Mucosa of descending colon (tissue), 3 donors: ENCODE measurements at places on chromosomes 2 and 18.

DNA sequence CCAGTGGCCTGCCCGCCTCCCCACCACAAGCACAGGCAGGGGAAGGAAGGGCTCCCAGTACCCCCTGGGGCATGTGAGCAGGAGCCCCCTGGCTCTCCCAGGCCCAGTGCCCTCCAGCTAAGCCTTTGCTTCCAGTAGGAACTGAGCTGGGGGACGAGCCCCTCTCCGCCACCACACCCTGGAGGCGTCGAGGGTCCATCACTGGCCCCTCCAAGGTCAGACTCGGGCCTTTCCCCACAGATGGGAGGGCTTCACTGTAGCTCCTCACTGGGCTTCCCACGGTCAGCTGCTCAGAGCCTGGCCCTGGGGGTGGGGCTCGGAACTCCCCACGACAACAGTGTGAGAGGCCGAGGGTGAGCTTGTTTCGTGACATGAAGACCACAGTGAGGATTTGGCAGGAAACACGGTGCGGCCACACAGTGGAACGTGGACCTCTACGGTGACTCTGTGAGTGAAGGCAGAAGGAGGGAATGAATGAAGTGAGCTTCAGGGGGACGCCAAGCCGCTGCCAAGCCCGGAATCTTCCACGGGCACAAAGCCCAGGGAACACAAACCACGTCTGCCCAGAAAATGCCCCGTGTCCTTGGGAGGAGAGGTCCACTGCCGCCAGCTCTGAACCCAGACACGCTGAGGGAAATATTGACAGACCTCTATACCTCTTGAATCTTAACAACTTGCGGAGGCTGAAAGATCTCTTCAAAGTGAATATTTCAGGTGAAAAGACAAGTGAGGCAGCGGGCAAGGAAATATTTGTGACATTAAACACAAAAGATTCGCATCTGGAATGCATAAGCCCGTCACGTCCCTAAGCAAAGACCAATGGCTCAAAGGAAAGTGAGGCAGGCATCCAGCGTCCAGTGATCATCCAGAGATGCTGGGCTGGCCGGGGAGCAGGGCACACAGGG, 144.8 kb upstream of the GPC1 start:
- no peak for DNase-seq

- DNase-seq: no peak
Observed at GRCh38 chr2:113119111-113119510, 8.3 kb upstream of the IL1RN start.

DNA sequence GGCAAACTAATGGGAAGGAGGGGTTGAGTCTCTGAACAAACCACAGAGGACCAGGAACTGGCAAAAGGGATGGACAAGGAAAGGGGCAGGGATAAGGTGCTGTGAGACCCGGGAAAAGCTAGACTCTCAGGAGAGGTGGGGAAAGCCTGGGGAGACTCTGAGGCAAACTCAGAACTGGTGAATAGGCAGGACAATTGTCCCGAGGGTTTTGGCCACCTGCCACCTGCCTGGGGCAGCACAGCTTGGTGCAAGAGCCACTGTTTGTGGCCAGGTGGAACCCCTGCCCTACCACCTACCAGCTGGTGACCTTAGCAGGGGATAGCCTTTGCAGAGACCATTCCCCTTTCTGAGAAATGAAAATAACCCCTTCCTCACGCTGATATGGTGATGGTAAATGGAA, 129.4 kb upstream of the ASB18 start:
- DNase-seq: no peak

GRCh38 chr2:45329045-45329677, 281.9 kb downstream of the SRBD1 start:
- no peak for DNase-seq

- DNase-seq: no peak
Observed at GRCh38 chr2:174026122-174026845, 61.1 kb upstream of the SP3 start.

GRCh38 chr2:40244675-40245074, 207.2 kb downstream of the SLC8A1 start:
- DNase-seq: peak; percentile 69

DNA sequence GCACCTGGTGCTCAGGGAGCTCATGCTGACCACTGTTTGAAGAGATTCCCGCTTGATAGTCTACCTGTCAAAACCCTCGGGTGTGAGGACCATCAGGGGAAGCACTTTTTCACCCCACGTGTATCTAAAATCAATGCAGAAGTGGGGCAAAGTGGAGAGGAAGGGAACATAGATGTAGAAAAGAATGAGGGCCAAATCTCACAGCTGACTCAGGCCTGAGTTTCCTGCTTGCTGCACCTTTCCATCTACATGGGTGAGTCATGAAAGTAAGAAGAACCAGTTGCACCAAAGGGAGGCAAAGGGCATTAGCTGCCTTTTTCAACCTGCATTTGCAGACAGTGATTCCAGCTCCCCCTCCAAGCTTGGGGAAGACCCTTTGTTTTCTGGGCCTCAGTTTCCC, 100.2 kb upstream of the MYCN start:
- DNase-seq: no peak

- no peak for DNase-seq
Observed at GRCh38 chr2:20439193-20439475, 7.7 kb upstream of the RHOB start.

DNA sequence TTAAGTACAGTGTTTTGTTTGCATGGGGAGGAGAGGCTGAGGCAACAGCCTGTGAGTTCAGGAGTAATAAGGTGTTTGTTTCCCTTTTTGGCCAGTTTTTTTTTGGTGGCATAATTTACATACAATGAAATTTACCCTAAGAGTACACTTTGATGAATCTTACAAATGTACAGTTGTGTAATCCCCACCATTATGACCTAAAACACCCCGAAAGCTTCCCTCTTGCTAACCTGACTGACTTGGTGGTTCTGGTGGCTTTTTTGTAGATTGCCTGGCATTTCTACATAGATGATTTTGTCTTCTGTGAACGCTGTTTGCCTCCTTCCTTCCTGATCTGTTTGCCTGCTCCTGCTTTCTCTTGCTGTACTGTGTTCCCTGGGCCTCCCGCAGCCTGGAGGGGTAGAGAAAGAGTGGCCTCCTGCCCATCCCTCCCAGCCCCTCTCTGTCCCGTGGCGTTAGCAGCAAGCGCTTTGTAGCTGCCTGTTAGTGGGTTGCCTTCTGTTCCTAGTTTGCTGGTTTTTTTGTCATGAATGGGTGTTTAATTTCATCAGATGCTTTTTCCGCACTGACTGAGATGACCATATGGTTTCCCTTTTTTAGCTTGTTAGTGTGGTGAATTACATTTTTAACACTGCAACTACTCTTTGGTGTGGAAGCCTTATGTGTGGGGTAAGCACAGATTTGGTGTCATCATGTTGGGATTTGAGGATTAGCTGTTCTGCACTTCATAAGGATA, 32.1 kb downstream of the ASAP2 start:
- no peak for DNase-seq

DNA sequence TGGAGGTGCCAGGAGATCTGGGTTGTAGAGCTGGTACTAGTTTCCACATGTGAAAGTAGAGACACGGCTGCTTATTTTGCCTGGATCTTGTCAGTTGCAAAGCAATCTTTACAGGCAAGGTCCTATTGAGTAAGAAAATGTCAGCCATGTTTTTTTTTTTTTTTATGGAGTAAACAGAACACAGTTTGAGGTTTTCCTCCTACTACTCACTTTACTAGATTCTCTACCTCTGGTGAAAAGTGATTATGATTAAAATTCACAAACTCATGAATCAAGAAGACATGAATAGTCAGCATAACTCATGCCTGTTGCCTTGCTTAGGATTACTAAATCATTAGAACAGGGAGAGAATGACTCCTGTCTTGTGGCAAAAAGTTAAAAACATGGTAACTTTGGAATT, 70.1 kb upstream of the PNPT1 start:
- no peak for DNase-seq

DNA sequence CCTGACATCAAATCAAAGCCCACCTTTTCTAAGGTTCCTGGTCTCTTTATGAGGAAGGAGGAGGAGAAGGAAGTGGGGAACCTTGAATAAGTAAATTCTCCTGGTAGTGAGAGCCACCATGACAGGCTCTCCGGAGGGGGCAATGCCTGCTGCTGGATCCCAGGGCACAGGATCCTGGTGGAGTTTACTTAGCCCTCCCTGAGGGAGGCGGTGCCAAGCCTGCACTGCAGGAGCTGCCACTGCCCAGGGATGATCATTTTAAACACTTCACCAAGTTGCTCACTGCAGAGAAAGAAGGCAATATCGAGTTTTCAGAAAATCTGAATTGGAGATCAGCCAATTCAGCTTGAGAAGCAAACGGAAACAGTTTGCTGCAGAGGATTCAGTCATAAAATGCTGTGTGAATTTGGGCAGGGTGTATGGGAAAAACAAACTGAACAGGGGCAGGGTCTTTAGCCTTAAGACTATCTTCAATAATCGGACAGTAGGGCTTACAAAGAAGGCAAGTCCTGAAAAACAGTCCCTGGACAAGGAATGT, 200.7 kb downstream of the RAD51AP2 start:
- DNase-seq: no peak

DNA sequence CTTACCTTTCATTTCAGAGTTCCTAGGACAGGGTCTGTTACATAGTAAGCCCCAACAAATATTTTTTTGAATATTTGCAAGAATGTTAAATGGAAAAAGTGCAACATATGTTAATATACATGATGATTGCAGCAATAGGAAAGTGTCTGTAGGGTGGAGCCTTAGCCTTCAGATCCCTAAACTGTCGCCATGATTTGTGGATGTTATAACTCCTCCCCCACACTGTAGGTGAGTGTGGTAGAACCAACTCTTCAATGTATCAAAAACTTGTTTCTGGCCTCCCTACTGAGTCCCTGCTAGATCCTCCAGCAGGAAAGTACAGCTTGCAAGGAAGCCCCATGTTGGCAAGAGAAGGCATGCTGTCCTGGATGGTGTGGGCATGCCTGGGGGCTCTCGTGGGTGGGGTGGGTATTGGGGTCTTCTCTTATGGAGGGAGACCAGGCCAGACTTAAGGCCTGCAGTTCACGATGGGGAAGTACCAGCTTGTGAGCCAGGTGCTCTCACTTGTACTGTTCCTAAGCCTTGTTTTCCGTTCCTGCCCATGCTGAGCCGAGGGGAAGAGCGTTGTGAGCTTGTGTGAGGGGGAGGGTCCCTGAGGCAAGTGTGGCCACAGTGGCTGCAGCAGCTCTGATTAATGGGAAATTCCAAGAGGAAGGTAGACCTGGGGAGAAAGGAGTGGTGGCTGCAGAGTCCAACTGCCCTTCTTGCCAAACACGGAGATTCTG, 11.4 kb downstream of the FHOD3 start:
- no peak for DNase-seq

DNA sequence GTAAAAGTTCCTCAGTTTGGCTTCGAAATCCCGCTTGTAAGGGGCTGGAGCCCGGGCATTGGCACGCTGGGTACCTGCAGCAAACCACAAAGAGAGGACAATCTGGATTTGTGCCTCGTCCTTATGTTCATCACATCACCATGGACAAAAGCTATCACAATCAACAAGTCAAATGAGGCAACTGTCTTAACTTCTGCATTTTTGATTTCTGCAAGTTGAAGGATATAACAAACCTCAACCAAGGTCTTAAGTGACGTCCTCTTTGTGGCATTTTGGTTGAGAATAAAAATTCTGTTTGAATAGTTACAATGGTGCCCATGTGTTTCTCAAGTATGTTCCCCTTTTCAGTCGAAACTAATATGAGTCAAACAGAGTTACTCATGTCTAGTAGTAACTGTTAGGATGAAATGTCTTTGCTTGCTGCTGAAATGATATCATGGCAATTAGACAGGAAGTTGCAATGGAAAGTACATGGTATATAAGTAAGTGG, 70.8 kb upstream of the STK17B start:
- DNase-seq: no peak

- no peak for DNase-seq
Observed at GRCh38 chr2:141923657-141924056, 207.2 kb downstream of the LRP1B start.

GRCh38 chr2:127280693-127281092, 13.3 kb downstream of the ERCC3 start:
- DNase-seq: no peak

GRCh38 chr2:15809404-15809803, 130.9 kb upstream of the MYCN start:
- DNase-seq: no peak

DNA sequence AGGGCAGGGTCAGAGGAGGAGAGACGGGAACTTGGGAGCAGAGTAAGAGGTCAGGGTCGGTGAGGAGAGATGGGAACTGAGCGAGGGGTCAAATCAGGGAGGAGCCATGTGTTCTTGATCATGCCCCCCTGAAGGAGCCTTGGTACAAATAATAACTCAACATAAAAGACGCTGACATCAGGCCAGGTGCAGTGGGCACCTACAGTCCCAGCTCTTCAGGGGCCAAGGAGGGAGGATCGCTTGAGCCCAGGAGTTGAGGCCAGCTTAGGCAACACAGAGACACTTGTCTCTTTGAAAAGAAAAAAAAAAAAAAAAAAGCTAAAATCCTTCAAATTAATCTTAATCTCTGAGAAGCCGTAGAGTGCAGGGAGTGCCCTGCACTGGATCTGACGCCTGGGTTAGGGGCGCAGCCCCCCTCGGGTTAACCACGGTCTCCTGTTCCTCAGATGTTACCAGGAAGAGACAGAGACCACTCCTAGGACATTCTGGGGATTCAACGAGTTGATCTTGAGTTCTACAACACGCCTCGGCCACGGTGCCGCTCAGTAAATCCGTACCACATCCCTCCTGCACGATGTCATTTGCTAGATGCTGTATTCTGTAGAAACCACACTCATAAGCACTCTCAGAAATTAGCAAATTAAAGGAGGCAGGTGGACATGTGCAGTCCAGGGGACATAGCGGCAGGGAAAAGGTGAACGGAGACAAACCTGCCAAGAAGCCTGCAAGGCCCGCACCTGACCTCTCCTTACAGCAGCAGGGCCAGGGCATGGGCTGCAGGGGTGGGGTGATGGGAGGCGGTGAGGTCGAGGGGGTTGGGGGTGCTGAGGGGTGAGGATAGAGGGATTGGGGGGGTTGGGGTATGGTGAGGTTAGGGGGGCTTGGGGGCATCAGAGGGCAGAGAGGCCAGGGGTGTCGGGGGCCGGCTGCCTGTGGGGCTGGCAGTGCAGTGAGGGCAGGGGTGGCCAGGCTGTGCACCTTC, 29.2 kb downstream of the SLC66A2 start:
- no peak for DNase-seq

- DNase-seq: no peak
Observed at GRCh38 chr18:4074647-4075046, 380.5 kb downstream of the DLGAP1 start.

DNA sequence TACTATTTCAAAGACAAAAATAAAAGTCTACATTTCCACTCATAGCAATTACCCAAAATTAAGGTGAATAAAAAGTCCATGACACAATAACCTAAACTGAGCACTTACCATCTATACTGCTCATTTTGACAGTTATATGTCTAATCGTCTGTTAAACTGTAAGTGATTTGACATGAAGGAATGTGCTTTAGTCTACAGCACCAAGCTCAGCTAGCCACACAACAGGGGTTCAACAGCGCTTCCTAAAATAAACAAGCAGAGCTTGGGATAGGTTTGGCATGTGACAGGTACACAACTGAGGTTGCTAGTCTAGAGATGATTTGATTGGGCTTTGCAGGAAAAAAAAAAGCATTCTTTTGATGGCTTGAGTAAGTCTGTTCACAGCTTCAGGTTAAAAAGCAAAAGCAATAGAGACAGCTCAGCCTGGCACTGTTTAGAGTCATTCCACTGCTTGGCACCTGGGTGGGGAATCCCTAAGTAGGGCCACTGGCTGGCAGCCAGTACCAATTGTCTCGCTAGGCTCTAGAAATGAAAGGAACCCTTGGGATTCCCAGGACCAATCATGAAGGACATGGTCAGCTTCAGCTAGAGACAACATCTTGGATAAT, 78.6 kb downstream of the BARD1 start:
- no peak for DNase-seq
